NCI-H460 (cell line): ENCODE measurements at places on chromosomes 1 and 21.

DNA sequence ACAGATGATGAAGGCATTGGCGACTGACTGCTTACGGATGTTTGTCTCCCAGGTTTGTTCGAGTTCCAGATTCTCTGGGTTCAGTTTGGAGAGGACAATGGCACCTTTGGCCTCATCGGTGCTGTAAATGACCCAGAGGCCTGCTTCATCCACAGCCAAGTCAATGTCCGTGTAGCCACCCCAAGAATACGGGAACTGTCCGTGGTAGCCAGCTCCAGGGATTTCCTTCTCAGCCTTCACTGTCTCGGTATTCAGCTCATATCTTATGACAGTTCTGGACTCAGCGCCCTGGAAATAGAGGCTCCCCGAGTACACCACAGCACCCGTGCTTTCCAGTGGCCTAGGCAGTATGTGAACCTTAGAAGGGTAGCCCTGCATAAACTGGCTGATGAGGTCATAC, 14.1 kb downstream of the MYOCOS start:
- no peak for DNase-seq

- peak; percentile 93 for DNase-seq
Measured at GRCh38 chr1:235971571-235972310, 93.1 kb downstream of the NID1 start.

DNA sequence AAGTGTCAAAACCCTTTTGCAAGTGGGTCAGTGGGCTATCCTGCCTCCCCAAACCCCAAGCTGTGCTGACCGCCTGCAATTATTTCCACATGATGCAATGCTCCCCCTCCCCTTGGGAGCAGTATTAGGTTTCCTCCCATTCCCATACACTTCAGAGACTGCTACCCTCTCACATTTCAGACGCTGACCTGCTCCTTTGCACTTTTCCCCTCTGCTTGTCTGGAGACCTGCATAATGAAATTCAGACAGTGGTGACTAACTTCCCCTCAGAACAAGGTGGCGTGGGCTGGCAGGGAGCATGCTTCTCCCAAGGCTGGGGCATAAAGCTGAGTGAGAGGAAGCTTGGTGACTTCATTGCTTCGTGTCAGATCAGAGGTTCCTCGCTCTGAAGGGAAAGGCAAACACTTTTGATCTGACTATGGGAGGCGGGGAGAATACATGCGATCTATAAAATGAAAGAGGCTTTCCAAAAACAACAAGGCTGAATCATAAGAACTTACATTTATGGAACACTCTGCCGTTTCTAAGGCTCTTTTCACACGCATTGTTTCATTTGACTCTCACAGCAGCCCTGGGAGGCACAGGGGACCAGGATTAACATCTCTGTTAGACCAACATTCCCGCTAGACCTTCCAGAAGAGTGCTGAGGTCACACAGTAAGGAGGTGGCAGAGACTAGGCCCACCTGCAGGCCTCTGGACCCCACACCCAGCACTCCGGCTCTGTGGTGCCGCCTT, 27.5 kb upstream of the ROR1 start:
- DNase-seq = no peak

DNA sequence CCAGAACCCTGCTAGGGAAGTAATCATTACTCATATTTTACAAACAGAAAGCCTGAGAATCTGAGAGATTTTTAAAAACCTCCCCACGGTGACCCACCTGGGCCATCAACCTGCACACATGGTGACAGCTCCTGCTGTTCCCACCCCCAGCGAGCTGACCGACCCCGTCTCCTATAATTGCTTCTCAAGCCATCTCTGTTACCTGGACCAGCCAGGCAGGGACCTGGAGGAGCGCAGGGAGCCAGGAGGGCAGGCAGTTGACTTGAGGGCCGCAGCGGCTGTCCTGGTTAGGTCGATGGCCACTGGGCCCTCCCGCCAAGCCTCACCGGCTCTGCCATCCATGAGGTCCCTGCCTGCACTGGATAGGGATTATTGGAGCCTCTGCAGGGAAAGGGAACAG, 7.7 kb downstream of the TFF2 start:
- no peak for DNase-seq

- DNase-seq = peak; percentile 25
Measured at GRCh38 chr1:209590405-209590804, 6.9 kb downstream of the CAMK1G start.

- DNase-seq = peak; percentile 60
Measured at GRCh38 chr1:186304982-186305949, 69.8 kb downstream of the TPR start.

- DNase-seq = no peak
Measured at GRCh38 chr21:17462276-17462981, 50.4 kb upstream of the CXADR start.

GRCh38 chr1:214165850-214166374, 115.0 kb upstream of the SMYD2 start:
- no peak for DNase-seq

- DNase-seq = no peak
Measured at GRCh38 chr1:19329188-19329587, 17.1 kb downstream of the SLC66A1 start.

DNA sequence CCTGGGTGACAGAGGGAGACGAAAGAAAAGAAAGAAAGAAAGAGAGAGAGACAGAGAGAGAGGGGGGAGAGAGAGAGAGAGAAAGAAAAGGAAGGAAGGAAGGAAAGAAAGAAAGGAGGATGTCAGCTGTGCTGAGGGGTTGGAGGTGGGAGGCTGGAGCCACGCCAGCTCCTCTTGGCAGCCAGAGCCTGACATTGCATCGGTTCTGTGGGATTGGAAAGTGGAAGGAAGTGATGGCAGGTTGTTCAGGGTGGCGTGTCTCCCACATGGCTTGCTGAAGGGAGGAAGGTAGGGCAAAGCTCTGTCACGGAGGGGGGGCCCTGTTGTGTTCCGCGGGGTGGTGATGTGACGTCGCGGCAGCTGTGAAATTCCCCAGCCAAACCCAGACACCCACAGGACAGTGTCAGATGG, 30.7 kb downstream of the EIF2D start:
- no peak for DNase-seq

DNA sequence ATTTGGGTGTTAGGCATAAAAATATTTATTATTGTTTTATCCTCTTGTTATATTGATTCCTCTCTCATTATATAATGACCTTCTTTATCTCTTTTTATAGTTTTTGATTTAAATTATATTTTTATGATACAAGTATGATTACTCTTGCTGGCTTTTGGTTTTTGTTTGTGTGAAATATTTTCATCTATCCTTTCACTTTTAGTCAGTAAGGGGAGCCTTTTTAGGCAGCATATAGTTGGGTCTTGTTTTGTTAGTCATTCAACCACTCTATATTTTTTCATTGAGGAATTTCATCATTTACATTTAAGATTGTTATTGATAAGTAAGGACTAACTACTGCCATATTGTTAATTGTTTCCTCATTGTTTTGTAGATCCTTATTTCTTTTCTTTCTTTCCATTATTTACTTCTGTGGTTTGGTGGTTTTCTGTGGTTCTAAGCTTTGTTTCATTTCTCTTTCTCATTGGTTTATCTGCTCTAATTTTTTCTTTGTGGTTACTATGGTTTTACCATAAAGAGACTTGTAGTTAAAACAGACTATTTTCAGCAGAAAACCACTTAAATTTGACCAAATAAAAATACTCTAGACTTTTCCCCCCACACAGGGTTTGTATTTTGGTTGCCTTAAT, 593.1 kb downstream of the NUF2 start:
- DNase-seq = no peak

DNA sequence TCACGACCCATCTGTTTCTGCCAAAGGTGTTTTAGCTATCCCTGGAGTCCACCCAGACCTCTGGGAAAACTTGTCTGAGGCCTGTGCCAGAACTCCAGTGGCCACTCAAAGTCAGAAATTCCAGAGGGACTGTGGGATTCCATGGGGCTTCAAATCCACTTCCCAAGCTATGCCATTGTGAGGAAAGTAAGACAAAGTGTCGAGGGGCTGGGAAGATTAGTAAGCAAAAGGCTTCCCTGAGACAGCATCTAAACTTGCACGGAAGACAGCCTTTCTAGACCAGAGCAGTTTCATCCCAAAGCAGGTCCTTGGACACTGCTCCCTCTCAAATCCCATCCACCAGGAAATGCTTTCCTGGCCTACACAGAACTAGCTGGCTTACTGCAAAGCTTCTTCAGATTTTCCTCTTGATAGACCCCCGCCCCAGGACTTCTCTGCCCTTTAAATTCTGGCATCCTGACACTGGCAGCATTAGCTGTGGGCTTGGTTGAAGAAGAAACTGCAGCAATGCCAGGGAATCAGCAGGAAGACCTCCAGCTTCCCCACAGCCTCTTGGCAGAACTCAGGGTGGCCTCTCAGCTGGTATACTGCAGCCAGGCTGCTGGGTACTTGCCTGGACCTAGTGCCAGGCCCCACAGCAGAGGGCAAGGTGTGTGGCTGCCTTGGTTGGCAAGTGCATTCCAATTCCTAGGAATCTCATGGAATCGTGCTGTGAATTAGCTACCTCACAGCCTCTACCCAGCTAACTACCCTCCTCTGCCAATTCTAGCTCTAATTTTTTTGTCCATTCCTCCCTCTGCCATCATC, 27.3 kb upstream of the LMX1A start:
- DNase-seq = no peak

DNA sequence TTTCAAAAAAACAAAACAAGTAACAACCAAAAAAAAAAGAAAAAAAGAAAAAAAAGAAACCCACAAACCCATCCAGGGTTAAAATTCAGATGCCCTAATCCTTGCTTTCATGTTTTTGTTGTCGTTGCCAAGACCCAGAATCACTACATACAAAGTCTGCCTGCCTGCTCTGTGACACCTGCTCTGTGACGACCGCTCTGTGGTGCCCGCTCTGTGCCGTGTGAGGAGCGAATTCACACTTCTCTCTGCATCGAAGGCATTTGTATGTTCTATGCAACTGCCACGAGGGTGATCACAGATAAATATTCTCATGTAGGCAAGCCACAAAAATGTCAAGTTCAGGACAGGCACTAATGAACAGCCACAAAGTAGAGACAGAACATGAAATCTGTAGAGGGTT, 178.6 kb downstream of the SLC45A1 start:
- no peak for DNase-seq

GRCh38 chr1:91799863-91800262, 86.1 kb downstream of the TGFBR3 start:
- DNase-seq = no peak

DNA sequence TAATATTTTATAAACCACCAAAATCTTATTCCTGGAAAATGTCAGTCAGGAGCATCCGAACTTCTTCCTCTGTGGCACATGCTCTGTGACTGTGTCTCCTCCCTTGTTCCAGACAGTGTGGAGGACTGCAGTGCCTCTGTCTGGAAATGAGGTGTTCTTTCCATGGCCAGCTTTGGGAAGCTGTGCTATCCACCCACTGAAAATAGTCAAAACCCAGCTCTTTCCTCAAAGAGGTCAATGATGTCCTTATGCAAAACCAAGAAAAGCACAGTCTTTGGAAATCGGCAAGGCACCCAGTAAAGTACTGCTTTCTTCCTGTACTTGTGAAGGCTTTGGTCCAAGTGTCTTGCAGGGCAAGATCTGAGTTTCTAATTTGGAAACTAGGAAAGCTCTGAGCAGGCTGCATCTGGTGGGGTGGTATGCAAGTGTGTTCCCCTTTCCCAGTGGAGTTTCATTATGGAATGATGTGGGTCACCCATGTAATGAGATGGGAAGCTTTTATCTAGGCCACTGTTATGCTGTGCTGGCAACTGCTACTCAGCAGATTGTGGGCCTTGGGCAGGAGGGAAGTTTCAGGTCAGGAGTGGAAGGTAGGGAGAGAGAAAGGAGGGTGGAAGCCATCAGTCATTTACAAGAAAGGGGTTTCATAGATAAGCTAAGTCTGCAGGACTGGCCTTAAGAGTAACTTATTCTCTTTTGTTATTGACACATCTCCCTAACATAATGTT, 6.0 kb downstream of the KIAA0040 start:
- no peak for DNase-seq

- DNase-seq = no peak
Measured at GRCh38 chr1:22114083-22115012, 28.5 kb downstream of the WNT4 start.

- DNase-seq = no peak
Measured at GRCh38 chr1:11514366-11514765, 35.4 kb downstream of the DISP3 start.

- DNase-seq = no peak
Measured at GRCh38 chr1:42720868-42721267, 19.2 kb downstream of the CLDN19 start.

GRCh38 chr21:34035619-34036354, 37.6 kb upstream of the MRPS6 start:
- DNase-seq = no peak

DNA sequence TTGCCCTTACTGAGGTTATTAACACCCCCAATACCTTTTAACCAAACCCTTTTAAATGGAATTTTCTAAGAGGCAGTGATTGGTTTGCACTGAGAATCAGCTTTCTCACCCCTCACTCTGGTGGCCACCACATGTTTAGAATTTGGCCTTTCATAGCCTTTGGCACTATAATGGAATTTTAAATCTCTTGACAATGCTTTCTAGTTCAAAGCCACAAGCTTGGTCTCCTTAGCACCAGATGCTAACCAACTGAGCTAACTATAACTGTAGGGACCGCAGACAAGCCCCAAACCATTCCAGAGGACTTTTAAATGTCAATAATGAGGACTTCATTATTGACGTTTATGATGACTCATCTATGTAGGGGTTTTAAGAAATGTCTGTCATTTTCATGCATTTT, 238.7 kb upstream of the SNX7 start:
- no peak for DNase-seq

DNA sequence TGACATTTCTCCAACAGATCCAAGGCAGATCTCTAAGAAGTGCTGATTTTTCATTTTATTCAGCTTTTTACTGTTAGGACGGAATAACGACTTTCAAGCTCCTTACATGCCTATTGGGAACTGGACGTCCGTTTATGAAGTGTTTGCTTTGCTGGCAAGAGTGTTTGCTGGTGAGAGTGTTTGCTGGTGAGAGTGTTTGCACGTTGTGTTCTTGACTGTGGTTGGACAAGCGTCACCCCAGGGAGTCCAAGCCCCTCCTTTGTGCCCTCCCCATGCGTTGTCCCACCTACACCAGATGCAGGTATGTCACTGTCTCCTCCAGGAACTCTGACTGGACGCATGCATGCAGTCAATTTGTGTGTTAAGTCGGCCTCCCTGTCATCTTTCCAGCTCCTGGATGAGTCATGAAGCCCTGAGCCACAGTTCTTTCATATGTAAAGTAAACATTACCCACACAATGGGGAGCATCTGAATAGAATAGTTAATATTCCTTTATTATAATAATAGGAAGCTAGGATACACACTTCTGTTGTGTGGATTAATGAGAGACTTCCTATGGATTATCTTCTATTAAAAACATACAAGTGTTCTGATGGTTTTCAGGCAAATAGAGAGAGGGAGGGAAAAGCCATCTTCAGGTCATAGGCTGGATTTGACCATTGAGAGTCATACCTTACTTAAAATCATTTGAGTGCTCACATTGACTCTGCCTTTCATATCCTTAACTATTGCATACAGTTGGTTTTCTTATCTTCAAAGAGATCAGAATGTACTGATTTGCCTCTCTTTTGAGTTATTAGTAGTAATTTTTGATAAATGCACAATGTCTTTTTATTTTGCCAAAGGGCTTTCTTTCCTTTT, 119.2 kb downstream of the GALNT2 start:
- DNase-seq = peak; percentile 31
